Thymus (tissue), 14 donors: ENCODE measurements at places on chromosomes 16 and 17. TPM values are rescaled to one million over a fixed set of nuclear protein-coding genes. Genes with fewer than 3 reads are reported as not detected.

GRCh38 chr16:9503251-9503984, 412.0 kb downstream of the HAPSTR1 start:
- no peaks in the 10 kb centered on the region for H3K27me3 ChIP-seq
- H3K36me3 ChIP-seq = no peaks in the 10 kb centered on the region
- DNase-seq = no peak
- no peaks in the 10 kb centered on the region for H3K4me1 ChIP-seq

Gene NPIPA8
- 0.05 TPM for total RNA-seq

DNA sequence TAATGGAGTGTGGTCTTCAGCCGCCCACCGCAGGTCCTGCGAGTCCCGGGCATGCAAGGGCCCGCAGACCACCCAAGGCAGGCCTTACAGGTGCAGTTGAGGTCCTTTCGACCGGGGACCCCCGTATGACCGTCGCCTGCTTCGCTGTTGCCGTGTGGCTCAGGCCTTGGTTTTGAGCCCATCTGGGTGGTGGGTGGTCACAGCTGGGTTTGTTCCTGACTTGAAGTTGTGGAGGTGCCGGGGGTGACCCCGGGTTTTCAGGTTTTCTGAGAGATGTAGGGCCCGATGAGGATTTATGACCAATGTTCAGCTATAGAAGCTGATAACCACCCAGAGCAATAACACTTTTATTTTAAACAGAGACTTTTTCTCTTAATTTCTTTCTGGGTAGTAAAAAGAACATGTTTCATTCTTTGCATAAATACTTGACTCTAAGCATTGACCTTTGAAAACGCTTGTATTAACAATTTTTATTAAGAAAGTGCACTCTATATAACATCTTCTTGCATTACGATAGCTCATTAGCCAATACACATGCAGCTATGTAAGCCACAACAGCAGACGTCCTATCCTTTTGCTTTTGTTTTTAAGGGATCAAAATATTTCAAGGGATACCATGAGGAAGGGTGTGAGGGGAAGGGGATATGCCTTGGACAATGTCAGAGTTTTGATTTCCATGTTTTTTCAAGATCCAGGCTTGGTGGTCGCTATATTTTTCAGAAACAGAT, 1.9 kb downstream of the FOXL1 start:
- no peak overlapping the region for H3K4me3 ChIP-seq
- peaks cover 64% of the 10 kb centered on the region for H3K27me3 ChIP-seq
- peaks cover 7% of the 10 kb centered on the region for H3K4me1 ChIP-seq
- H3K27ac ChIP-seq = no peak overlapping the region
- no peak for DNase-seq

- DNase-seq = peak; percentile 13
- no peaks in the 10 kb centered on the region for H3K4me1 ChIP-seq
- H3K27me3 ChIP-seq = no peaks in the 10 kb centered on the region
- no peaks in the 10 kb centered on the region for H3K36me3 ChIP-seq
Observed at GRCh38 chr17:51371732-51372151, 111.4 kb downstream of the UTP18 start.

DNA sequence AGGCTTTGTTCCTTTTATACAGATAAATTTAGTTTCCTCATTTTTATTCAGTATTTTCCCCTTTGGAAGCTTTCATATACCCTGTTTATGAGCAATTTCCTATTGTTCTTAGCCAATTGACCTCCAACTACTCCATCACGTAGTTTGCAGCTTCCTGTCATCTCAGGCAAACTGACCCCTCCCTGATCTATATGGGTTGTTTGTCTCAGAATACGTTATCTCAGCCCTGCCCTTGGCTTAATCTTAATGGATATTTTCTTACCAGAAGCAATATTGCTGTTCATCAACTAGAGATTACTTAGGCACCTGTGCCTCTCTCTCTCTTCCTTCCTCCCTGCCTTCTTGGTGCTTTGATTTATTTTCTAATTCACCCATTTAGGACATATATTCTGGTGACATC, 81.2 kb downstream of the ZNF18 start:
- DNase-seq = no peak
- H3K27me3 ChIP-seq = no peaks in the 10 kb centered on the region
- no peak overlapping the region for H3K4me3 ChIP-seq
- H3K36me3 ChIP-seq = no peaks in the 10 kb centered on the region
- H3K4me1 ChIP-seq = no peaks in the 10 kb centered on the region

GRCh38 chr16:59635674-59636073, 901.6 kb upstream of the GOT2 start:
- H3K27ac ChIP-seq = no peak overlapping the region
- H3K27me3 ChIP-seq = no peaks in the 10 kb centered on the region
- no peak overlapping the region for H3K4me3 ChIP-seq
- H3K4me1 ChIP-seq = no peaks in the 10 kb centered on the region

- H3K36me3 ChIP-seq = no peaks in the 10 kb centered on the region
- no peak overlapping the region for H3K27ac ChIP-seq
- peaks cover 9% of the 10 kb centered on the region for H3K4me1 ChIP-seq
- H3K4me3 ChIP-seq = no peak overlapping the region
- H3K27me3 ChIP-seq = peaks cover 4% of the 10 kb centered on the region
Observed at GRCh38 chr16:1274767-1275166, 18.9 kb downstream of the TPSD1 start.

Gene TBC1D3K
- not detected for total RNA-seq

DNA sequence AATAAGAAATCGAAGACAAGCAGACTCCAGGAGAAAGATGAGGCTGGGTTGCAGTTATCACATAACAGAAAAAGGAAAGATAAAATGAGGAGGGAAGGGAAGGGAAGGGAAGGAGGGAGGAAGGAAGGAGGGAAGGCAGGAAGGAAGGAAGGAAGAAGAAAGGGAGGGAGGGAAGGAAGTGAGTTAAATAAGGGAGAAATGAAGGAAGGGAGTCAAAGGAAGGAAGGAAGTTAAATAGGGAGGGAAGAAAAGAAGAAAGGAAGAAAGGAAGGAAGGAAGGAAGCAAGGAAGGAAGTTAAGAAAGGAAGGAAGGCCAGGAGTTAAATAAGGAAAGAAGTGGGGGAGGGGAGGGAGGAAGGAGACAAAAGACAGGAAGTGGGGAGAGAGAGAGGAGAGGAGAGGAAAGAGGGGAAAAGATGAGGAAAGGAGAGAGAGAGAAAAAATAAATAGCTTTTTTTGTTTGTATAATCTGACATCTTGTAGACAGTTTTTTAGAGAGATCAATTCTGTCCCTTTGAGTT, 679.6 kb downstream of the HS3ST4 start:
- H3K36me3 ChIP-seq = no peaks in the 10 kb centered on the region
- H3K27ac ChIP-seq = no peak overlapping the region
- H3K4me1 ChIP-seq = no peaks in the 10 kb centered on the region
- H3K4me3 ChIP-seq = no peak overlapping the region
- no peaks in the 10 kb centered on the region for H3K27me3 ChIP-seq
